ENCODE measurements at places on chromosomes 5 and 9.

GRCh38 chr9:125883565-125884217 is 136.5 kb downstream of the PBX3 start:
- no peak for DNase-seq

DNA sequence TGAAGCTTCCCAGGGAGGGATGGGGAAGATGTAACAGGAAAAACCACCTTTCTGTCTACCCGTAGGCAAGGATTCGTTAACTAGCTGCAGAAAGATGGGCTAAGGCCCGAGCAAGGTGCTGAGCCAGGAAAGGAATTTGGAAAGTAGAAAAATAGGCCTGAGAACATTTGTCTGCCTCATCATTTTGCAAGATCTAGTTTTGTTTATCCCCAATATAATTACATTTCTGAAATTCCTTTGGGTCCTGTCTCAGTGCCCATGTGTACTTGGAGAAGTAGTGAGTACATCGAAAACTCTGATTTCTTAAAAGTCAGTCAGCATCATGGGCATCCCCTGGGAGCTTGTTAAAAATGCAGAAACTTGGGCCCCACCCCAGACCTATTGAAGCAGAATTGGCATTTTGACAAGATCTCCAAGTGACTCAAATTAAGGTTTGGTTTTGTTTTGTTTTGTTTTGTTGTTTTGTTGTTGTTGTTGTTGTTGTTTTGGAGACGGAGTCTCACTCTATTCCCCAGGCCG is 52.1 kb upstream of the CEMIP2 start:
- DNase-seq, result no peak

DNA sequence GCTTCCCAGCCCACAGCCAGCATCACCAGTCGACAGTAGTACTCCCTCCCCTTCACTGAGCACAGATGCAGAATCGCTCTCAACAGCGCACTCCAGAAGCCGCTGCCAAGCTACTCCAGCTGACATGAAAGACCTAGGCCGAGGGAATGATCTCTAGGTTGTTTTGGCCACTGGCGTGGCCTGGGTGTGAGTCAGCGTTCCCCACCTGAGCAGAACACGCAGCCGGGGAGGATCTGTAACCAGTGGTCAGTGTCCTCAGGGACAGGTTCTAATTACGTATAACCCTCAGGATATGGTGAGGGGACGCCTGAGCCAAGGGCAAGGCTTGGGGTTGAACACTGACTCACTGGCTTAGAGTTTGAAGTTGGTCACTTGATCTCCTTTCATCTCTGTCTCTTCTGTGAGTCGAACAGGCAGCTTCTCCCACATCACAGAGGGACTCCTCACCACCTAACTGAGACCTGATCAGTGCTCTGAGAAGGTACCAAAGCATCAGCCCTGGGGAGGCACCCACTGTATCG is 76.9 kb upstream of the IL17B start:
- no peak for DNase-seq

DNA sequence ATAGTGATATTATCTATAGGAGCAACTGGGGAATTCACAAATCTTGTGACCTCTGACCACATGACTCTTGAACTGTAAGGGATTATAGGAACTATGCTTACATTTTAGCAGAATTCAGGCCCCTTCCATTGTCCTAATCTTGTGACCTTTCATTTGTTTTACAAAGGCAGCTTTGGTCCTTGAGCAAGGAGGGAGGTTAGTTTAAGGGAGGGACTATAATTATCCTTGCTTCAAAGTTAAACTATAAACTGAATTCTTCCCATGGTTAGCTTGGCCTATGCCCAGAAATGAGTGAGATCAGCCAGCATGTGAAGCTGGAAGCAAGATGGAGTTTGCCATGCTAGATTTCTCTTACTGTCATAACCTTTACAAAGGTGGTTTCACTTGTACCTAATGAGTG is 51.2 kb downstream of the TARS1 start:
- DNase-seq, result no peak

DNA sequence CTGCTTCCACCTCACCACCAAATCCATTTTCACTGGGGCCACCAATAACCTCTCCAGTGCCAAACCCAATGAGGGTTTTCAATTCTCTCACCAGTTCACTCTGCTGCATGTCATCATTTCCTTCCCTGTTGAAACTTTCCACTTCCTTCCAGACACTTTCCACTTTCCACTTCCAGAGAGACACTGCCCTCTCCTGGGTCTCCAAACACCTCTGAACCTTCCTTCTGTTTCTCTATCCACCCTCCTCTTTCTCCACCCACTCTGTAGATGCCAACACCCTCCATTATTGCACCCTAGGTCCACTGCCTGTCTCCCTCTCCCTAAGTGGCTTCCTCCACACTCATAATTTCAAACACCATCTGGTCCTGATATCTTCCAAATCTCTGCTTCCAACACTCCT is 39.6 kb downstream of the PDE6A start:
- no peak for DNase-seq

DNA sequence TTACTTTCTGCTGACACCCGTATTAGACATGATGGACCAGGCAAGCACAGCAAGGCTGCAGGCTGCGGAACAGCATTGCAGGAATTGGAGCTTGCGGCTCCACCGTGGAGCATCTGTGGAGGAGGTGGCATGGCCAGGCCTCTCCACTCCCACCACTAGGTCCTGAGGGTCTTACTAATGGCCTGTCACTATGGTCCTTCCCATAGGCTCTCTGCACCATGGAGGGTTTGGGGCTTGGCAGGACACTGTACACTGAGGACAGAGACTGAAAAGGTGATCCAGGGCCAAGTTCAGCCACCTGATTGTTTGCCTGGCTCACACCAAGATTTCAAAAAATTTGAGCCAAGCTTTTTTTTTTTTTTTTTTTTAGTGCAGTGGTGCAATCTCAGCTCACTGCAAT is 14.3 kb upstream of the ZBTB43 start:
- DNase-seq, result no peak

GRCh38 chr9:121498487-121499176 is 1.0 kb downstream of the GGTA1 start:
- peak; percentile 3 for DNase-seq

All from NCI-H526 treated with DMSO at 0.1 percent for 48 hours (cell line).